Foreskin keratinocyte (primary cell): ENCODE measurements at places on chromosomes 7 and 10. TPM values are rescaled to one million over a fixed set of nuclear protein-coding genes. Genes with fewer than 3 reads are reported as not detected.
A peak's percentile ranks its signal among the peaks of the same experiment; 100 is the strongest.

The PLEKHS1 gene
- polyA plus RNA-seq: not detected in 2 replicates

The PIP gene
- not detected in 2 replicates for polyA plus RNA-seq

GRCh38 chr7:2369139-2369538 is 14.5 kb downstream of the EIF3B start:
- DNase-seq: no peak

The UFSP1 gene
- 2.0 and 2.1 TPM in 2 replicates for polyA plus RNA-seq

- DNase-seq: peak; percentile 19
These were observed 9.7 kb downstream of the ABCA13 start for GRCh38 chr7:48180981-48181380.
